ENCODE measurements at places on chromosomes 3 and 15.

- no peak for DNase-seq
These were observed 174.9 kb upstream of the SEMA6D start for GRCh38 chr15:47542312-47542989.

DNA sequence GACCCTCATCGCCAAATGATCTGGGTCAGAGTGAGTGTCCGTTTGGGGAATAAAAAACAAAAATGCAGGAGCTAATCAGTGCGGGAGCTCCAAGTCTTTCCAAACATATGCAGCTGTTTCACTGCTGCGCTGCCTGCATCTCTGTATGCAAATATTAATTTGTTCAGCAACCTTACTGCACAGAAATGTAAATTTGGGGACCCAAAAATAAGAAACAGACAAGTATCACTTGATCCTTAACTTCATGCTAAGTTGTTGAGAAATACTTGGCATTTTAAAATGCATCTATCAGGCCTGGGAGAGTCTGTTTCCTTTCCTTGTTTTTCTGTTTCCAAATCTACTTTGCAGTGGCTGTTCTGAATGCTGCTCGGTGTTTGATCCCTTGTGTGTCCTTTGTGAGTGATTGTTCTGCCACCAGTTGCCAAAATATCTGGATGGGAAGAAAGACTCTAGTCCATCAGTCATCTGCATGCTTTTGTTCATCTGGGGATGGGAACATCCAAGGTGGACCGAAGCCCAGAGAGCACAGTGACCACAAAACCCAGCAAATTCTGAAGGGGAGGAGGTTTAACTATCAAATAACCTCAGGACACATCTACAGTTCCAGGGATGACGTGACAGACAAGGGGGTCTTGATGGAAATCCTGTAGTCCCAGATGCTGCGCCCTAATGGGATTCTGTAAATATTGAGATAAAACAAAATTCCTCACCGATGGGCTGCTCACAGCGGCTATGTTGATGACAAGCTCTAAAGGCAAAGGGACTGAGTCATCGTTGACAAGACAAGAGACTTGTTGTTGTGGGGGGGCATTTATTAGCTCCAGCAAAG is 199.5 kb upstream of the WNT5A start:
- no peak for DNase-seq

DNA sequence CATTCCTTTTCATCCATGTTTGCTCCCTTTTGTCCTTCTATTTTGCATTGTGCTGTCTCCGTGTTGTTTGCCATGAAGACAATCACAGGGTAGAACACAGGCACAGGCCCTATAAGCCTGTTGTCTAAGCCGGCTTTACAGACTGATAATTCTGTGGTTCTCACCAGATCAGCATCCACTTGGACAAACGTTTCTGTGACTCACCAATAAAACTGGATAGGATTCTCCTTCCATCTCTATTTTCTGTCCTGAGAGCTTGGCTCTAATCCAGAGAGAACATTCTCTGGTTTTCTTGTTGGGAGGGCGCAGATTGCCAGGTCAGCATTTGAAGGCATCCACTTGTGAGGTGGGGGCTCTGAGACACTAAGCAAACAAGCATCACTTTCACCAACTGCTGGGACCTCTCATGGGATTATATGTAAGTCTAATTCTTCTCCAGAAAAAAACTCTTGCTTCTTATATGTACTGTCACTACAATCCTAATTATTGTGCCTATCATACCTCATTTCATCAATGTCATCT is 101.6 kb downstream of the ERC2 start:
- no peak for DNase-seq

DNA sequence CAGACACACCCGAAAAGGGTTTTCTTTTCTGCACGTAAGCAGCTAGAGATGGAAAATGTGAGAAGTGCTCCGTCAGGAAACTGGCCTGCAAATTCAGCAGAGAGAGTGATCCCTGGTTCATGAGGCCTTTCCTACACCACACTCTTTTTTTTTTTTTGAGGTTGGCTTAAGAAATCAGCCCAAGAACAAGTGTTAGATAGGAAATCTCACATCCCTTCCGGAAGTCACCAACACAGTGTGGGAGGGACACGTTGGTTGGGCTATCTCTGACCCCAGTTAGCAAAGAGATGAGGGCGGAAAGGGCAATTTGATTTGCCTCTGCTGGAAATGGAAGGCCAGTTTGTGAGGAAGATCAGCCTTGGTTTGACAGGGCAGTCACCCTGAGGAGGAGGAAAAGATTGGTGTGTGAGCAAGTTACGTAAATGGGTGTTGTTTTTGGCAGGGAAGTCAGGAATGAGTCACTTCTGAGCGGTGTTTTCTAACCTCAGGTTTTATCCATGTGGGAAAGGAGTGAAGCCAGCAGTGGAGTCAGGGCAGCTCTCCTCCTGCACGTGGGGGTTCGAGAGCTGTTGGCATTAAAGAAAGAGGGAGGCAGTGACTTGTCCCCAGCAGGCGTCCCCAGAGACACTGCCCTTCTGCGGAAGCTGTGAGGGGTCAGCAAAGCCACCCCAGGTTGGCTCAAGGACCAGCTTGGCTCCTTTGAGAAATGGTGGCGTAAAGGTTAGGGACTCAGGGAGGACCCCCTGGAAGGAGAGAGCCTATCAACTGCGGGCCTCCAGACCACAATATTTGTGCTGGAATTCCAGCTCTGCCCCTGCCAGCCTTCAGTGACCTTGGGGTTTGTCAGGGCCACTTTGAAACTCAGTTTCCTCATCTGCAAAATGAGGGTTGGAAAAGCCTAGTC is 237.6 kb upstream of the BHLHE40 start:
- DNase-seq: no peak

GRCh38 chr3:177262396-177262795 is 65.1 kb upstream of the TBL1XR1 start:
- DNase-seq: no peak

DNA sequence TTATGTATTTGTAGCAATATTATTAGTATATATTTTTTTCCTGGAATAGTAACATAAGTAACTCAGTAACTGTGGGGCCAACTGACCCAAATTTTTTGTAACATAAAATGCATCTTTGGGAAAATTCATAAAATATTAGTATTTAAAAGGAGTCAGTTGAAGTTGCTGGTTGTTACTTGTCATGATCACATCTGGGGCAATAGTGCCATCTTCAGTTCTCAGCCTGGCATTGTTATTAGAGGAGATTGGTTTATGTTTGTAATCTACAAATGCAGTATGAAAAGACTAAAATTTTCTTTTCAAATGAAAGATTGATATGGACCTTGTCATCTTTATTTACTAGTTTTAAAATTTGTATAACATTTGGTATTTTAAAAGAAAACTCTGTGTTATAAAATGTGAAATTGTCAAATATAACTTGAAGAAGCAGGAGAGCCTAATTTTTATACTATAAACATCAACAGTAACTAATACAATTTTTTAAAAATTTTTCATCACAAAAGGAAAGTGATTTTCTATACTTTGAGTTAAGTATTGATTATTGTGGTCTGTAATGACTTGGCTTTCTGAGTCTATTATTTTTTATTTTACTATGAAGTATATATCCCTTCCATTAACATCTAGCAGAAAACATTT is 38.8 kb upstream of the MLF1 start:
- no peak for DNase-seq

DNA sequence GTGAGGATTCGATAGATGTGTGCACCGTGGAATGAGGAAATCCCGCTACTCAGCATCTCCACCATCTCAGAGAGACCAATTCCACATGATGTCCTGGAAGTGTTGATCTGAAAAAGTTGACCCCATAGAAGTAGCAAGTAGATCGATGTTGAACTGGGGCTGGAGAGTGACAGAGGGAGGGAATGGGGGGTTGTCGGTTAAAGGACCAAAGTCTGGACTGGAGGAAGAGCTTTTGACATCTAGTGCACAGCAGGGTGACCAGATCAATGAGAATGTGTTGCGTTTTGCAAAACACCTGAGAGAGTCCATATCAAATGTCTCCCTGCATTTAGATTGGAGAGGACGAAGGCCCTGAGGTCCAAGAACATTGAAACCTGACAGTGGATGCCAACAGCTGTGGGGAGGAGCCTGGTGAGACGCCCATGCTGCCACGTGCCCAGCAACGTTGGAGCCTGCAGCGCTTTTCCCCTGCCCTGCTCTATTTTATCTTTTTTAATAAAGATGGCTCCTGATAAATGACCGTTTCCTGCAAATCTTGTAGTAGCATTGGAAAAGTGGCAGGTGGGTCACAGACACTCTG is 30.1 kb upstream of the RPL32 start:
- no peak for DNase-seq

Data from NCI-H526 (cell line).